ENCODE measurements at places on chromosomes 5 and 9.

DNA sequence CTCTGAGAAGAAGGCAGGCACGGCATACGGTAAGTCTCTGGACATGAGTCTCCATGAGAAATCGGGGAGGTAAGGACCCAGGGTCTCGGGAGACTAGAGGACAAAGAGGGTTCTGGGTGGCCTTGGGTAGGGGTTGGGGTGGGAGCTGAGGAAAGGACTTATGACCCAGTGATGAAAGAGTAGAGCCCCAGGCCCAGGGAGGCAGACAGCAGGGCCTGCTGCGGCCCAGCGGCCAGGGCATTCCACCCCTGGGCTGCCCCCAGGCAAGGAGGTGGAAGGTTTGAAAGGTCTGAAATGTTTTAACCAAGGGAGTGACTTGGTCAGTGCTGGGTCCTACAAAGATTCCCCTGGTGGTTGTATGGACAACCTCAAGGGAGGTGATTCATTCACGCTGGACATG lies 89.1 kb downstream of the CRB2 start:
- DNase-seq: no peak

DNA sequence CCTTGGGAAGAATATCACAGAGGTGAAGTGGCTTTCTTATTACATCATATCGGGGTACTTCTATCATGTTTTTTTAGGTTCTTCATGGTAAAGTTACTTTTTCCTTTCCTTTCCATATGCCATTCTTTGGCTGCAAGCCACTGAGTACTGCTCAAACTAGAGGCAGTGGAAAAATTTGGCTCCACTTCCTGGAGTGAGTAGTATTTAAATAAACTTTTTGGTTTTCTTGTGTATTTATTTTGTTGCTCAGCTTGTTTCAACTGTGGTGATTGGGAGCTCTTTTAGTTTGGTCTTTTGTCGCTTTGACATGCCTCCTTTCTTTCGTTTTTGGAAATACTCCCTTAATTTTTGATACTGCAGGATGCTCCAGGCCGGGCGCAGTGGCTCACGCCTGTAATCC lies 69.8 kb downstream of the WDR70 start:
- DNase-seq: no peak

- DNase-seq: no peak
Measured at GRCh38 chr5:90488791-90489190, 14.1 kb downstream of the POLR3G start.

- DNase-seq: no peak
Measured at GRCh38 chr5:153516504-153517240, 26.2 kb downstream of the GRIA1 start.

DNA sequence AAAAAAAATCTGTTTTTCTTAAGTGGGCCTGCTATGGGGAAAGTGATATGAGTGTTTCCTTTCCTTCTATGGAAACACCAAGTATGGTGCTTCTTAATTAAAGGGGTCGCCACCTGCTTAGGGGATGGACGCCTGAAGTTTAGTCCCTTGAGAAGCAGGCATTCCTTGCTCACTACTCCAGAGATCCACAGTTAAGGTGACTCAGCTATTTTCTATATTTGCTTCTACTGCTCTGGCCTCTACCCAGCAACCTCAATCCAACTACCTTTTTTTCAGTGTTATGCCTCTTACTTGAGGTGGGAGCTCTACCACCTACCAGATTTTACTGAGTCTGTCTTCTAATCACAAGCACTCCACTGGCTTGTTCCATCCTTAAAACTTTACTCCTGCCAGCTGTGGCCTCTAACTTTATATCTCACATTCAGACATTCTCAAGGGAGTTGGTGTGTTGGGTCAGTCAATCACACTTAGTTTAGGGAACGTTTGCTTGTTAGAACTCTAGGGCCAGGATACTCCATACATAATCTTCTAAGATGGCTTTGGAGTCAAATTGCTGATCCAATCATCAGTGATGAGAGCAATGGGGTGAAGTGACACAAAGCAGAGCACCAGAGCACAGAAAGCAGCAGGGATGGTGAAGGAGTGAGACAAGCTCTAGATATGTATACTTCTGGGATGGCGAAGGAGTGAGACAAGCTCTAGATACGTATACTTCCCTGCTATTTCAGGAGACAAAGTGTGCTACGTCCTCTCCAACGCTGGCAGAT lies 708.1 kb downstream of the EFNA5 start:
- DNase-seq: no peak

DNA sequence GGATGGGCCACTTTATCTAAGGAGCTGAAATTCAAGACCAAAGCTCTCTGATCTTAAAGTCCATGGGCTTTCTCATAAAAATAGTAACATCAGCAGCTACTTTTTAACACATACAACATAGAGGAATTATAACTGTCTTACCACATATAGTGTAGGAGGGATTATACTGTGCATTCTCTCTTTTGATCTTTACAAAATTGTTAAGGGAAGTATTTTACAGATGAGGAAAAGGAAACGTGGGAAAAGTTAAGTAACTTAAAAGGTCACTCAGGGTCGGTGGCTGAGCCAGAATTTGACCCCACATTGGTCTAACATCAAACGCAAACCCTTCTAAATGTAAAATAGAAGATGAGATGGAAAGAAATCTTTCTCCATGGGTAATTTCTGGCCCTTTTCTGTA lies 38.4 kb downstream of the ZNF608 start:
- no peak for DNase-seq

Data from stimulated activated CD4-positive, alpha-beta T cell treated with anti-CD3 and anti-CD28 coated beads, Interleukin-1b, Interleukin-23, amount 100 ng/mL, for 4 hours (primary cell).